Muscle of arm (tissue), 14 donors: ENCODE measurements at places on chromosomes 16 and 17.

DNA sequence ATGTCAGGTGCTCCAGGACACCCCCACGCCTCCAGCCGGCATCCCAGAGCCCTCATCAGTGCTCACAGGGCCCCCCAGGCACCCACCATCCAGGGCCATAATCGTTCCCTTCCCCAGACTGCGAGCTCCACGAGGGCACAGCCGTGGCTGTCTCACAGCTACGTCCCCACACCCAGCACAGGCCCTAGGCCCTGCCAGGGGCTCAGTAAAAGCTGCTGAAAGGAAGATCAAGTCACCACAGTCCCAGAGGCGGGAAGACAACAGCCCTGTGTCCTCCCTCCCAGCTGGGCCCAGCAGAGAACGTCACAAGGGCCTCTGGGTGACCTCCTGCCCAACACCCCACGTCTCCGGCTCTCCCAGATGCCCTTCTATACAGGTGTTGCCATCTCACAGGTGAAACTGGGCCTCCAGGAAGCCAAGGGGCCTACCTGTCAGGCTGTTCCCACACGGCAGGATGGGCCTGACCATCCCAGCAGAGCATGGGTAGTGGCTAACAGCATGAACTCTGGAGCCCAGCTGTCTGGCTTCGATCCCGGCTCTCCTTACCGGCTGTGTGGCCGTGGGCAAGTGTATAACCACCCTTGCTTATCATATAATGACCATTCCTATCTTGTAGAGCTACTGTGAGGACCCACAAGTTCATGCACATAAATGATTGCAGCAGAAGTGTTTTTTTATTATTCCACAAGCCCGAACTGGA lies 17.9 kb downstream of the ARL2BP start:
- DNase-seq, result no peak

DNA sequence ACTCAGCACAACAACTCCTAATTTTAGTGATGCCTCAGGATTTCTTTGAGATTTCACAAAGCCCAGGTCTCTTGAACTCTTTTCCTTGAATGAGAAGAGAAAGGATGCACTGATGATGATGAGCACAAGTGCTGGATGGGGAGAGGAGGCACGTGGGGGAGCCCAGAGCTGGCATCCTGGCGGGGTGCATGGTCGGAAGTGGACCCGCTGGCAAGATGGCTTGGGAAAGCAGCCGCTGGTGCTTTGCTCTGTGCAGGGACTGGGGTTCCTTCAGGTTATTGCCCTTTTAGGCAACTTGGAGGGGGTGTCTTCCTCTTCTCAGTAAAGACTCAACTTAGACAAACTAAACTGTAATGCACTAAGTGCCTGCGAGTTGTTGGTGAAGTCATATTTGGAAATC lies 22.3 kb downstream of the CALB2 start:
- no peak for DNase-seq

- DNase-seq, result no peak
These were observed 5.9 kb upstream of the AATK start for GRCh38 chr17:81171941-81172340.

GRCh38 chr17:76544546-76545365 lies 4.9 kb downstream of the PRCD start:
- DNase-seq, result no peak

DNA sequence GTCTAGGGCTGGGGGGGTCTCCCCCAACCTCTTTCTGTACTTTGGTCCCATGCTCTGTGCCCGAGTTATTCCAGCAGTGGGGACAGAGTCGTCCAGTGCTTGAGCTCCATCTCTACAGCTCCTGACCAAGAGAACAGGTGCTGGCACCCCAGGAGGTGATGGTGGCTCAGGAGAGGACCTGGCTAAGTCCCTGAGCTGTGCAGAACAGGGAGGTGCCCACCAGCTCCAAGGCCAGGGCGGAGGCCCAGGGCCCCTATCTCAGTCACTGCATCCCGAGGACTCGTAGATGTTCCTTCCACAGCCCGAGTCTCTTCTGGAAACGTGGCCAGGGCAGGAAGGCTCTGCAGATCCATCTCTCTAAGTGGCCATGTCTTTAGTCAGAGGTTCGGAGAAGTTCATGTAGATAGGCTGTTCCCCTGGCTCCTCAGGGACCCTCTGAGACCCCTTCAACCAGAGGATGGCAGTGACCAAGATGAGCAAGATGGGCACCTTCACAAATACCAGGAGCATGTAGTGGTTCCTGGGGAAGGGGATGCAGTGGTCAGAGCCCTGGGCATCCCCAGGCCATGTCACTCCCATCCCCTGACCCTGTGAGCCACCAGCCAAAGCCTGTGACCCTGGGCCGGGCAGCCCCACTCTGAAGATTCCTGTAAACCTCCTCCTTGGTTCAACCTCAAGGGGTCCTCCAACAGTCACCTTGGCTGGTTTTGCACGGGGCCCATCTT lies 8.7 kb downstream of the CD300LB start:
- no peak for DNase-seq

DNA sequence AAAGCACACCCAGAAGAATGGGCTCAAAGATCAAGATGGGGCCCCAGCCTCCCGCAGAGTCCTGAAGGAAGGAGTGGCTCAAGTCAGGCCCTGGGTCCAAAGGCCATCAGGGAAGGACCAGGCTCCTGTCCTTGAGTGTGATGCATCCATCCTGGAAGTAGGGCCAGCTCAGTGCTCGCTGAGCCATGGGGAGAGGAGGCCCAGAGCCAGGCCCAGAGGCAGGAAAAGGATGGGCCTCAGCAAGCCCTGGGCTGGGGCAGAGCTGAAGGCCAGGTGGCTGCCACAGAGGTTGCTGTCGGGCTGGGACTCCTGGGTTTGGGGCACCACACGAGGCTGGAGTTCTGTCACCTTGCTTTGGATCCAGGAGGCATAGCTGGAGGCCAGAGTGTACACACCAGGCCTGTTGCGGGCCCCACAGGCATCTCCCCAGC lies 3.7 kb downstream of the PRSS8 start:
- DNase-seq, result no peak

- DNase-seq, result no peak
These were observed 101.8 kb upstream of the CIBAR2 start for GRCh38 chr16:85213926-85214675.
